Panc1 (cell line): ENCODE measurements at places on chromosomes 4 and X. TPM values are rescaled to one million over a fixed set of nuclear protein-coding genes. Genes with fewer than 3 reads are reported as not detected.

DNA sequence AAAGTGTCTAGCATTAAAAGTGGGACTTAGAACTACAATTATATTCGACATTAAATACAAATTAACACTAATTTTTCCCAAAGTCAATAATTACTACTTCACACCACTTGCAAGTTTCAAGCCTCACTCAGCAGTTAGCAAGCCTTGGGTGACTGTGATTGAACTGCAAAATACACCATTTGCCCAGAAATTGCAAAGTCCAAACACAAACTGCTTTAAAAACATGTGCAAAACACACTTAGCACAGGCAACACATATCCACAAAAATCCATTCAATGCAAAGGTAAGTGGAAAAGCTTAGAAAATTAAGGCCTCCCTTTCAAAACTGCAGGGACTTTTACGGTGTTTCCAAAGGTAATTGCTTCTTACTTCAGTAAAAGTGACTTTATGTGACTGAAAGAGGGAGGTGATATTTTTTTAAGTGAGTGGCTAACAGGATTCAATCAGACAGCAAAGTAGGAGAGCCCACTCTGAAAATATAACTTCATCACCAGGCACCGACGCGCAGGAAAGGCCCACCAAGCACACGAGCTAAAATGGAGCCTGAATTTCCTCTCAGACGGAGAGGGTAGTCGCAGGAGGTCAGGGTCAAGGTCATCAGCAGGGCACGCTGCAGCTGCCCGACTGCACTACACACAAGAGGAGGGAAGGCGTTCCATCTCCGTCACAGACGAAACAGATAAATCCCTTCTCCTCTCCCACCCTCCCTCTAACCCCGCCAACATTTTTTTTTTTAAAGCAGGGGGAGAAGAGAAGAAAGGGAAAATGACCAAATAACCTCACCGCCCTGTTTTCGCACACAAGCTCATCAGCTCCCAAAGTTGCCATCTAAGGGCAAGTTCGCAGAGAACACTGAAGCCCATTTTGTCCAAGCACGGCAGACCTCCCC lies 3.1 kb downstream of the ZNF827 start:
- no peak for DNase-seq

The BCAP31 gene
- 432 TPM for total RNA-seq

The ODAPH gene
- total RNA-seq, result not detected

DNA sequence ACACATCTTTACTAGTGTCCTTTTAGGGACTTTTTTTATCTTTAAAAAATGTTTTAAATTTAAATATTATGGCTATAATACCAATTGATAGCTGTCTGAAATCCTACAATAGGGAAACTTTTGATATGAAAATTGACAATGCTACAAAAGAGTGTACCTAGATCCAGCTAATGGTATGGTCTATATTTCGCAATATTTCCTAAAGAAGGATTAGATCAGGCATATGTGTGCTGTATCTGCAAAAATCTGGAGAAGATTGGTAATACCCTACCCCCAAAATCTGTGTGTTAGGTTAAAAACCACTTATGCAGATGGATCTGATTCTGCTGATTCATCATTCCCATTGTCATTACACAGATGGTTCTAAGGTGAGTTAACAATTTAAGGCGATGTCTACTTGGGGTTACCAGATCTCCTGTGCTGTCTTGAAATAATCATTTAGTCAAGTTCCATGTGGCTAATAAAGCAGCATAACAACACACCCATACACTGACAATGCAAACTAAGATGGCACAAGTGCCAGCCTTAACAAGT lies 137.1 kb downstream of the GASK1B start:
- DNase-seq, result no peak

DNA sequence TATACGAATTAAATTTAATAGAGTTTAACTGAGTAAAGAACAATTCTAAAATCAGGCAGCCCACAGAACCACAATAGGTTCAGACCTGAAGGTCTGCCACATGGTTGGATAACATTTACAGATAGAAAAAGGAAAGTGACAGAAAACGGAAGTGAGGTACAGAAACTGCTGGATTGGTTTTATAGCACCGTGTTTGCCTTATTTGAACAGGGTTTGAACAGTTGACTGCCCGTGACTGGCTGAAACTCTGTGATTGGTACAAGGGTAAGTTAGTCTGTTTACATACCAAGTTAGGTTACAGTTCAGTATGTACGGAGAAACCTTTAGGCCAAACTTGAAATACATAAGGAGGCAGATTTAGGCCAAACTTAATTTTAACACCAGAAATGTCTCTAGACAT lies 64.1 kb upstream of the ATXN3L start:
- DNase-seq, result no peak

- DNase-seq, result no peak
Measured at GRCh38 chrX:9286234-9286633, 178.6 kb upstream of the TBL1X start.

DNA sequence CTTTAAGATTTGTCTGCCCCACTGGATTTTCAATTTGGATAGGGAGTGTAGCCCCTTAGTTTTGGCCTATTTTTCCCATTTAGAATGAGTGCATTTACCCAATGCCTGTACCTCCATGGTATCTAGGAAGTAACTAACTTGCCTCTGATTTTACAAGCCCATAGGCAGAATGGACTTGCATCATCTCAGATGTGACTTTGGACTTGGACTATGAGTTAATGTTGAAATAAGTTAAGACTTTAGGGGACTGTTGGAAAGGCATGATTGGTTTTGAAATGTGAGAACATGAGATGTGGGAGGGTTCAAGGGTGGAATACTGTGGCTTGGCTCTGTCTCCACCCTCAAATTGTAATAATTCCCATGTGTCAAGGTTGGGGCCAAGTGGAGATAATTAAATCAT lies 2480.2 kb downstream of the PCDH7 start:
- no peak for DNase-seq

The RBM10 gene
- total RNA-seq, result 47.1 TPM

GRCh38 chr4:6169239-6169638 lies 31.1 kb downstream of the JAKMIP1 start:
- no peak for DNase-seq

The APELA gene
- not detected for total RNA-seq

DNA sequence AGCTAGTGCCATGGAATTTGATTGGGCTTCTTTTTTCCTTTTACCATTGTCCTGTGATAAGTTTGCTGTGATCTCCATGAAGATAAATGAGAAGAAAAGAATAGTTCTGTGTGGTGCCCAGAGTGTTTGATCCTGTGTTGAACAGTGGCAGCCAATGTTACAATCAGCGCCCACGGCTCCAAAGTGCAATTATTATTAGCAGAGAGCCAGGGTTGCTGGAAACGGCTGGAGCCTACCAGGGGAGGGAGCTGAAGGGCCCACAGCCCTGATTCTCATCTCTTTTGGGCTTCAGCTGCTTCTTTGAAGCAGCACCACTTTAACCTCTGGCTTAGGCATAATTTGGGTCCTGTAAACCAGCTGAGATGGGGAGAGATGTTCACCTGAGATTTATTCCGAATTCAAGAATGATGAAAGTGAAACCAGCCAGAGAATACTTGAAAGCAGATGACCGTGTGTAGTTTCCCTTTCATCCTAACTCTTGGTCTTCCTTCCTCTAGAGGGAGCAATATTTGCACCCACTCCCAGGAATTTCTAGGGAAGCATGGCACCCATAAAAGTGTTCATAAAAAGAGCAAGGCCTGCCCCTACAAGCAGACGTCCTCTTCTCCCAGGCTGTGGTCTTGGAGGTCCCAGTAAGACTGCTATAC lies 298.3 kb downstream of the EVC2 start:
- DNase-seq, result no peak

GRCh38 chrX:110178179-110178865 lies 139.6 kb downstream of the AMMECR1 start:
- DNase-seq, result no peak

The DCX gene
- 0.13 TPM for total RNA-seq

DNA sequence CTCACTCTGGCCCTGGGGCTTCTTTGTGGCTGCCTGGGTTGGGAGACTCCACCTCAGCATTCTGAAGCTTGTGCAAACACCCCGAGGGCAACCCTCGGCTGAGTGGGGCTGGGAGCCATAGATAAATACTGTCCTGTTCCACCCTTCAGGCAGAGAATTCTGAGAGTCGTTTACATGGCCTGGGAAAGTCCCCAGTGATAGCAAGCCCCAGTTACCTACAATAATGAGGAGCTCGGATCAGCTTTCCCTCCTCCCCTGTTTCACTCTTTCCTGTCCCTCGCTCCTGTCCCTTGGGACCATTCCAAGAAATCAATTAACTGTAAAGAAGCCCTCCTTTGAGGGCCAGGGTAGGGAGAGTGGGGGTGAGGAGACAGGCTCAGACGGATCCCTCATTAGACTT lies 31.6 kb upstream of the DDX3X start:
- no peak for DNase-seq

GRCh38 chrX:129957241-129958082 lies 25.0 kb upstream of the BCORL1 start:
- no peak for DNase-seq

DNA sequence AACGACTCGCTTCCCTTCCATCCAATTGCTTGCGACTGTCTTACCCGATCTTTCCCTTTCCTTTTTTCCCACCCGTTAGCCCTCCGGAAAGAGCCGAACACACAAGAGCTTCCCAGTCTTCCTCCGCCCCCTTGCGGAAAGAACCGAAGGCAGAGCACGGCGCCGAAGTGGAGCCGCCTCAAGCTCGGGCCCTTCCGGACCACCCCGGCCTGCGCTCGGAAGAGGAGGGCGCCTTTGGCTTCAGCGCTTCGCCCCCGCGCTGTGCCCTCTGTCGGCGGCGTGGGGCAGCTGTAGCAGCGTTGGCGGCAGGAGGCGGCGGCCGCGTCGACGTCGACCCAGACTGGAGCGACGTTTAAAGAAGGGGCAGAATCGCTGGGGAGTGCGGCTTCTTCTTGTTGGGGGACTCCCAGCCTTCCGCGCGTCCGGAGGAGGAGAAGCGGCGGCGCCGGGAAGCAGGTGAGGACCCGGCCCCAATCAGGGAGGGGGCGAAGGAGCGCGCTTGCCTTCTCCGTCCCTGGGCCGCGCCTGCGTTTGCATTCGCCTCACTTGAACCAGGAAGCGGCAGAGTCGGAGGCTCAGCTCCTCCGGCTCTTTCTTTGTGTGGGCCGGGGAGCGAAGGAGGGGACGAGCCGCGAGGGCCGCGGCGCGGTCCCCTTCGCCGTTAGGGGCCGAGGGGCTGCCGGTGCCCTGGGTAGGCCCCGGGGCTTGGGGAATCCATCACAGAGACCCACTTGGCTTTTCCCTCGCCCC lies at the start of gene ZBTB33:
Gene ZBTB33 (plus strand): TSS at position 291 of the 750 bp plus-strand sequence. CDS start 2,604 bp downstream, outside the sequence.
- peak; percentile 86 for DNase-seq

- DNase-seq, result no peak
Measured at GRCh38 chr4:689723-690122, 772 bp upstream of the SLC49A3 start.

DNA sequence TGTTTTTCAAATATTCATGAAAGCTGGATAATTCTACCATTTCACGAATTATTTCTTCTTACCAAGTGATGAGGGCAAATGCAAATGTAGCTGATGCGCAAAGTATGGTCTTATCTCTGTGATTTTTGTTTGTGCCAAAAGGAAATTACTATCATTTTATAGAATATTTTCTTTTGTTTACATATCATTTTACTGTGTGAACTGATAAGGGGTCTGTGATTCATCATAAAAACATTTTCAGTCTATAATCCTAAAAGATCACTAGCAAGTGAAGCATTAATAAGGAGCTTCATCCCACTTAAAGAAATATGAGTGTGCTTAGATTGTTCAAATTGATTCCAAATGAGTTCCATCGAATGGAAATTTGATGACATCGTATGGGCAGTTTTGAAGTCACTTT lies 694 bp downstream of the CSN3 start:
- no peak for DNase-seq

GRCh38 chrX:44042751-44043150 lies 69.6 kb upstream of the NDP start:
- no peak for DNase-seq

The MAGEA10 gene
- total RNA-seq, result not detected

DNA sequence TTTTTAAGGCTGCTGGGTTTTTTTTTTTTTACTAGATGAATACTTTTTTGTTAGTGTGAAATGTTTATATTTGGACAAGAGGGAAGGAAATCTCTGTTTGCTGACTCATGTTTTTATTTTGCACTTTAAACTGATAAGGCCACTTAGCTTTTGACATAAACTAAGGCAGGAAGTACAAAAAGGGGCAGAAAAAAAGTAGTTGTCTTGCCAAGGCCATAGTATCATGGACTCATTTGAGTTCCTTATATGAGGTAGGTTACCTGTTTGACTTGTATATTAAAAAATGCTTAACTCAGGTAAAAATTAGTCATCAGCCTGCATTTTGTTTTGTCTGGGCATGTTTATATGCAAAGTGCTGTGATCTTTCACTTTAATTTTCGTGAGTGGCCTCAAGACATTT lies 26.0 kb downstream of the SMAD1 start:
- no peak for DNase-seq

GRCh38 chr4:1195109-1195671 lies 22.8 kb upstream of the SPON2 start:
- DNase-seq, result no peak

The KLHL4 gene
- total RNA-seq, result 27.6 TPM

DNA sequence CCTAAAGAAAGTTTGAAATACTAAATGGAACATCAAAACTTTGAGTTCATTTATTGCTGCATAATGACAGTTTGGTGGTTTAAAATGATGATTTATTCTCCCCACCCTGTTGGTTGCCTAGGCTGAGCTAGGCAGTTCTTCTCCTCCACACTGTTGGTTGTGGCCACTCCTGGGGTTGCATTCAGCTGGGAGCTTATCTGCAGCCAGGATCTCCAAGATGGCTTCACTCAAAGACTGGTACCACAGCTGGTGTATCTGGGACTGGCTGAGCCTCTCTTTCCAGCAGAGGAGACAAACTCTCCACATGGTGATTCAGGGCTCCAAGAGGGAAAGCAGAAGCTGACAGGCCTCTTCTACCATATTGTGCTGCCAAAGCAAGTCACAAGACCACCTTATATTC lies 33.1 kb downstream of the MSL3 start:
- DNase-seq, result no peak

The HTR2C gene
- not detected for total RNA-seq

- no peak for DNase-seq
Measured at GRCh38 chr4:186760576-186760975, 36.9 kb upstream of the FAT1 start.

The H2BW2 gene
- total RNA-seq, result not detected

The MTMR8 gene
- total RNA-seq, result 1.3 TPM

- DNase-seq, result no peak
Measured at GRCh38 chr4:53855581-53856250, 208.7 kb downstream of the CHIC2 start.

DNA sequence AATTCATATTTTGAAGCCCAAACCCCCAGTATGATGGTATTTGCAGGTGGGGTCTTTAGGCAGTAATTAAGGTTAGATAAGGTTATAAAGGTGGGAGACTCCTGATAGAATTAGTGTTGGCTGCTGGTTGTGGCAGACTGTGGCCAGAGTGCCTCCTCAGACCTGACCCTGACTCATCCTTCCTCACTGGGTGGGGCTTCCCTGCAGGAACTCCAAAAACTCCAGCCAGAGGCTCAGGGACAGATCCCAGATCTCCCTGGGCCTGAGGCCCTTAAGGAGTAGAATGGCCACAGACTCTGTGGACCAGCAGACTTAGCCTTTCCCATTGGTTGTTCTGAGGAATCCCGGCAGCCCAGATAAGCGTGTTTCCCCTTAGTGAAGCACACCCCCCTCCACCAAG lies 463.0 kb upstream of the CPEB2 start:
- no peak for DNase-seq

- no peak for DNase-seq
Measured at GRCh38 chrX:19811807-19812604, 75.4 kb downstream of the SH3KBP1 start.

The IL2RG gene
- total RNA-seq, result 0.28 TPM

The RHOXF1 gene
- total RNA-seq, result 0.41 TPM
